ENCODE measurements at places on chromosomes 7 and 10. TPM values are rescaled to one million over a fixed set of nuclear protein-coding genes. Genes with fewer than 3 reads are reported as not detected.
A peak's percentile ranks its signal among the peaks of the same experiment; 100 is the strongest.

DNA sequence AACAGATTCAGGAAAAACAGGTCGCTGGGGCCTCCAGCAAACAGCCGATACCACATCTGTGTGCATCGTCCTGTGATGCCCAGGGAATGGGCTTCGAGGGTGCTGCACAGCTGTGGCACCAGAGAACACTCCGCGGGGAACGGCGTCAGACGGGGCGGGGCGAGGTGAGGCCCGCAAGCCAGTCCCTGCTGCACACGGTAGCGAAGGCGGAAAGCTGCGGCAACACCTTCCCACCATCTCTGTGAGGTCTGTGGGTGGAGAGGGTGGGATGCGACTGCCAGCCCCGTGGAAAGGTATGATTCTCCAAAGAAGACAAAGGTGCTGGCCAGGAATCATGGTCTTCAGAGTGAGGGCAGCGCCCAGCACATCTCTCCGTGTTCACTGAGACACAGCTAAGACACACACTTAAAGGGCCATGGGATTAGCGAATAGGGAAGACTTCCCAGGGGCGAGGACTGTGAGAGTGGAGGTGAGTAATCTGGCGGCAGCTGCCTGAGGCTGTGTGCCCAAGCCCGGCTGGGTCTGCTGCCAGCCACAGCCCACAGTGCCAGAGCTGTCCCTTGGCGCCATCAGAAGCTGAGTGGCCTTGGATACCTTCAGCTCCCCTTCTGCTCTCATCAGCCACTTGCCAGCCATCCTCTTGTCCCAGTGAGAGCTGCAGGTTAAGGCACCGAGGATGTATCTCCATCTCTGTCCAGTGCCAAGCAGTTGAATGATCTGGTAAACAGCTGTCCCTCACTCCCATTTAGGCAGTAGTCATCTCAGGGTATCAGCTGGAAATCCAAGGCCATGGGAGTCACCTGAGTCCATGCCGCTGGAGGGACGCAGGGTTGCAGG is 17.6 kb downstream of the PRKAG2 start:
- no peak for DNase-seq

GRCh38 chr7:66403564-66403963 is 198.4 kb downstream of the TPST1 start:
- DNase-seq: no peak

DNA sequence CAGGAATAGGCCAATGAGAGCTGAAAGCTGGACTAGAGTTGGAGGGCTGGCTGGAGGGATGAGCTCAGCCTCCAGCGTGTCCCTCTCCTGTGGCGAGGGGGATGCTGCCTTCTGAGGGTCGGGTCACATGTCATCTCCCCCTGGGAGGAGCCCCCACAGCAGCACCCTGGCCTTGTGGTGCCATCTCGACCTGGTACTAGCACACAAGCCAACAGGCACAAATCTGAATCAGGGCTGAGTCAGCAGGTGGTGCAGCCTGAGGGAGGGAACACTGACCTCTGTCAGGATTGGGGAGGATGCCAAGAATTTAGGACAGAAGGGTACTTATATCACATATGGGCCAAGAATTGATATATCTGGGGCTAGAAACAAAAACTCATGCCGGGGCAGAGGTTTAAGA is 280.4 kb downstream of the CELF2 start:
- DNase-seq: no peak

DNA sequence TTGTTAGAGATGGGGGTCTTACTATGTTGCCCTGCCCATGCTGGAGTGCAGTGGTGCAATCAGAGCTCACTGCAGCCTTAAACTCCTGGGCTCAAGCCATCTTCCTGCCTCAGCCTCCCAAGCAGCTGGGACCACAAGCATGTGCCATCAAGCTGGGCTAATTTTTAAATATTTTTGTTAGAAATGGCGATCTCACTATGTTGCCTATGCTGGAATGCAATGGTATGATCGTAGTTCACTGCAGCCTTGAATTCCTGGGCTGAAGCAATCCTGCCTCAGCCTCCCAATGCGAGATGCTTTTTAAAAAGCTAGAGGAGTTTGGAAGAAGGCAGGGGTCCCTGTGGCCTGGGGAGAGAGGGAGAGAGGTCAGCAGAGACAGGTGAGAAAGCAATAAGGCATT is 600.1 kb upstream of the AUTS2 start:
- DNase-seq: no peak

- peak; percentile 84 for DNase-seq
Measured at GRCh38 chr10:87842776-87843497, 20.4 kb downstream of the KLLN start.

DNA sequence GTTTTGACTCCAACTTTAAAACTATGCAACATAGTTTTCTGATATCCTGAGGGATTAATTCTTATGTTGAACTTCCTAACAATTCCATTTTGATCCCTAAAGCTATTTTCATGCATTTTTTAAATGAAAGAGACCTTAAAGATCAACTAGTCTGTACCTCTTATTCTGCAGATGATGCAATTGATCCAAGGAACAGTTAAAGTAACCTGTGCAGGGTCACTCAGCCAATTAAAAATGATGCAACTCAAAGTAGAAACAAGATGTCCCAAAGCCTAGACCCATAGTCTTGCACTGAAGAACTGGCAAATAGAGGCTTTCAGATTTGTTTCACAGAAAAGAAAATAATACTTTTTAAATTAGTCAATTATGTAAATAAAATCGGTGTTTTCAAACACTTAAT is 86.3 kb downstream of the IMMP2L start:
- no peak for DNase-seq

- DNase-seq: peak; percentile 52
Measured at GRCh38 chr7:106139265-106140251, 27.4 kb upstream of the SYPL1 start.

DNA sequence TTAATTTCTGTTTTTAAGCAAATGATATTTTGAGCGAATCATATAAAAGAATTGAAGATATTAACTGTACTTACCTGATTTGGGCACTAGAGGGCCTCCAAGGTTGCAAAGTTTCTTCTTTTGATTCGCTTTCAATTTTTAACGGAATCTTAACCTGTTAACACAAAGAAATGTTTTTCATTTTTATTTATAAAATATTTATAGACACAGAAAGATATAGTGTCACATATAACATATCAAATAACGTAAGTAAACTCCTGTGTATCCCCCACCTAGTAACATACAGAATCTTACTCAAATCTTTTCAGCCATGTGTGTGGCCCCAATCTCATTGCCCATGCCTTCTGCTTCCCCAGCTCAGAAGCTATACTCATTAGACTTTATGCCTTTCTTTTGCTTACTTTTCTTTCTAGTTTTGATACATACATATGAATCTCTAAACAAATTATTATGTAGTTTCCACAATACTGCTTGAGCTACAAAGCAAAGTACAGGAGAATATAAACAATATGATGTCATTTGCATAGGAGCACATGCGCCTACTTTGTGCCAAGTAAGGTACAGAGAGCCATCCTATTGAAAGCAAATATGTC is 49.5 kb upstream of the ZPBP start:
- DNase-seq: peak; percentile 21

MYH16 gene
- total RNA-seq: 0.18 TPM

GRCh38 chr10:104349623-104350126 is 4.0 kb upstream of the CFAP58 start:
- peak; percentile 68 for DNase-seq

GRCh38 chr10:67079126-67079525 is 153.3 kb downstream of the LRRTM3 start:
- no peak for DNase-seq

NUTM2E gene
- total RNA-seq: not detected

RPEL1 gene
- total RNA-seq: under 0.01 TPM

- DNase-seq: no peak
Measured at GRCh38 chr7:1409555-1409954, 49.7 kb downstream of the MICALL2 start.

GRCh38 chr10:52993109-52993508 is 220.5 kb upstream of the MBL2 start:
- DNase-seq: no peak

DNA sequence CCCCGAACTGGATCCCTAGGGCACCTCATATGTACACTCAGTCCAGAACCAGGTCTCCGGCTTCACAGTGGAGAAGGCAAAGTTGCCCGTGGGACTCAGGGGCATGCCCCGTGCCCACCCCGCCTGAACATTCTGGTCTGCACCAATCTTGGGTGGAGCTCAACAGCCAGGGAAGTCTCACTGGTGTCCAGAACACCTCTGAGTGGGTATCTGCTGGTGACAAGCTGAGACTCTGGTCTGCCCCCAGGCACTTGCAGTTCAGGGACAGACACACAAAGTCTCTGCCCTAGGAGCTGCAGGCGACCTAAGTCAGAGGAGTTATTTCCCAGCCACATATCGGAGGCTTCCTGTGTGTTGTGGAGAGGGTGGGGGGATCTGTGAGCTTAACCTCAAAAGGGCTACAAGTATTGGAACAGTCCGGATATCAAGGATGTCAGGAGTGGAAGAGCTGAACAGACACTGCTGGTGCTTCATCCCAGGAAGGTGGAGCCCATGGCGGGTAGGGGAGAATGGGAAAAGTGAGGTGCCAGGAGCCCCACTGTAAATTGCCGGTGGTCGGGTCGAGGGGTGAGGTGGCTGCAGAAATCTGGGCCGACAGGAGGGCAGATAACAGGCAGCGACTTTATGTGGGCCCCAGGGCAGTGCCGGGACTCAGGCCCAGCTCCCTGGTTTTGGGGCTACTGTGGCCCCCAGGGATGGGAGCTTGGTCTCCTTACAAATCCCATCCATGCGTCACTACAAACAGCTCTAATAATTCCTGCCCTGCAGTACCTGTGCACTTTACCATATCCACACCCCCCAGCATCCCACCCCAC is 8.6 kb upstream of the TLX1 start:
- DNase-seq: no peak

DNA sequence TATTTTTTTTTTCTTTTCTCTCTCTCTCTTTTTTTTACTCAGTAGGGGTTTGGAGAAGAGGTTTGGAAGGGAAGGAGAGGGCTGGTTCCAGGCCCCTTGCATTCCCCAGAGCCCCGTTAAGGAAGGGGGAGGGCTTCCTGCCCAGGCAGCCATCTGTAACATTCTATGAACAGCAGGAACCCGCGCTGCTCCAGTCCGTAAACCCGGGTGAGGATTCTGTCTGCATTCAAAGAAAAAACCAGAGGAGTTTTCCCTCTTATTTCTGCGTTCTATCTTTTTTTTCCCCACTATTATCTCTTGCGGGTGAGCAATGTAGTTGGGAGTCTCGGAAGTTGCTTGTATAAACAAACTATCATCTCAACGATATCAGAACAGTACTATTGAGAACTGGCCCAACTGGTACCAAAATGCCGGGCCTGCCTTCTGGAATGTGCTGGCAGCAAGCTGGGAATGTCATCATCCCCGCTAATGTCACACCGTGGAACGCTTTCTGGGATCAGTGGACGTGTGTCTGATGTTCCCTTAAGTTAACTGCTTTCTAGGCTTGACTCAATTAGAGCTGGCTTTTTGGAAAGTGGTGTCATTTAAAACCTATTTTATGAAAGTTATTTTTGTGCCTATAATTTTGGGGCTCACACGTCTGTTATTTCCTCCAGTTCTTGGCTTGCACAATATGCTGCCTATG is 153.1 kb upstream of the MEOX2 start:
- no peak for DNase-seq

CLRN3 gene
- not detected for total RNA-seq

HMX2 gene
- not detected for total RNA-seq

DNA sequence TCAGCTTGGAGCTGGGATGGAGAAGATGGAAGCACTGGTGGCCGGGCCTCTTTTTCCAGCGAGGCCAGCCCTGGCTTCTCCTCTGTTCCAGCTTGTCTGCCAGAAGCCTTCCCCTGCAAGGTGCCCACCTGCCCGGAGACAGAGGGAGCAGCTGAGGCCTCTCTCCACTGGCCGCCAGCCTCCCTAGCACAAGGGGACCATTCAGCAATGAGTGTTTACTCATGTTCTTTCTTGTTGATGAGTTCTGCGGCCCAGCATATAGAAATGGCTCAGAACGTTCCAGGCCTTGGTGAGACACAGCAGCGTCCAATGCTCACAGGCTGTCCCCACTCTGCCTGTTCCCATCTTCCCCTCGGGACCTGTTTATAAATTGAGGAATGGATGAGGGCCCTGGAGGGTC is 47.3 kb downstream of the CHST3 start:
- no peak for DNase-seq

GRCh38 chr7:115356139-115356746 is 434.3 kb downstream of the MDFIC start:
- peak; percentile 44 for DNase-seq

- DNase-seq: no peak
Measured at GRCh38 chr7:48118041-48118440, 29.0 kb downstream of the UPP1 start.

CALML5 gene
- not detected for total RNA-seq

DNA sequence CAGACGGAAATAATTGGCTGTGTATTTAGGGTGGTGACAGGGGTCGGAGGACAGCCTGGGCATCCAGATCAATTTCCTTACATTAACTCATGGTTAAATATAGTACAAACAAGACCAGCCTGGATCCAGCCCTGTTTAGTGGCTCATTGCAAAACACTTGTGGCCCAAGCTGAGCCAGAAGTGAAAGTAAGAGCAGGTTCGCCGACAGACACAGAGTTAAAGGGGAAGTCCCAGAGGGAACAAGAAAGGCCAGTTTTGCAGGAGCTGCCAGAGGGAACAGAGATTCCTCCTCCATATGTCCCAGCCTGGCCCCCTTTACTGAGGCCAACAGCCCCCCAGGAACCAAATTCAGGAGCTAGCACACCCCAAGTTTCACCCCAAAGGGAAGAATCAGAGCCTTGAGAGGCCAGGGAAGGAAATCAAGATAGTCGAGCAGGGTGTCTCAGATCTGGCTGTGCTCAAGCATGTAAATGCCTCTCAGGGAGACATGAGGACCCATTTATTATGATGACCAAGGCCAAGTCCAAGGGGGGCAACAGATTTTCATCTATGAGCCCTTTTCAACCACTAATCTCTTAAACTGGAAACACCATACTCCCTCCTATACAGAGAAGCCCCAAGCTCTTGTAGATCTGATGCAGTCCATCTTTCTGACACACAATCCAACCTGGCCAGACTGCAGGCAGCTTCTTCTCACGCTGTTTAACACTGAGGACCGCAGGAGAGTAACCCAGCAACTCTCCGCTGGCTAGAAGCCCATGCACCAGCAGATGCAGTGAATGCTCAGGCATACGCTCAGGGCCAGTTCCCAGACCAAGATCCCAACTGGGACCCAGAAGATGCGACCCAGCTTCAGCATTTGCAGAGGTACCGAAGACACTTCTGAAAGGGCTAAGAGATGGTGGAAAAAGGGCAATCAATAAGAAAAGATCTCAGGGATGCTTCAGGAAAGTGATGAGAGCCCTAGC is 15.9 kb upstream of the ADCK2 start:
- DNase-seq: peak; percentile 70

Data from IMR-90 (cell line).